ENCODE measurements at places on chromosomes 16 and 17.
A peak's percentile ranks its signal among the peaks of the same experiment; 100 is the strongest.

DNA sequence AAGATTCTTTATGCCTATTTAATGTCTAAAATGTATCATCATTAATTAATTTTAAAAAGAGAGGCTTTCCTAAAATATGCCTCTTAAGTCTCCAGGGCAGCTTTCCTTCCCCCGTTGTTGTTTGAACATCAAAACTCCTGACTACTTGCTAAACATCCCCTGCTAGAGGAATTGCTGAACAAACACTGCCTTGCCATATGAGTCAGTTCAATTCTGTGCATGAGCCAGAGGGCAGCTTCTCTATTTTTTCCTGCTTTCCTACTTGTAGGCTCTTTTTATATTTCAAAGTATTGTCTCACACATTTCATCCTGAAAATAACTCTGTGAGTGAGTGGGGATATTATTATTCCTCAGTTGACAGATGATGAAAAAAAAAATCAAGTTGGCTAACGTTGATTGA, 143.4 kb downstream of the HS3ST4 start:
- DNase-seq: no peak

DNA sequence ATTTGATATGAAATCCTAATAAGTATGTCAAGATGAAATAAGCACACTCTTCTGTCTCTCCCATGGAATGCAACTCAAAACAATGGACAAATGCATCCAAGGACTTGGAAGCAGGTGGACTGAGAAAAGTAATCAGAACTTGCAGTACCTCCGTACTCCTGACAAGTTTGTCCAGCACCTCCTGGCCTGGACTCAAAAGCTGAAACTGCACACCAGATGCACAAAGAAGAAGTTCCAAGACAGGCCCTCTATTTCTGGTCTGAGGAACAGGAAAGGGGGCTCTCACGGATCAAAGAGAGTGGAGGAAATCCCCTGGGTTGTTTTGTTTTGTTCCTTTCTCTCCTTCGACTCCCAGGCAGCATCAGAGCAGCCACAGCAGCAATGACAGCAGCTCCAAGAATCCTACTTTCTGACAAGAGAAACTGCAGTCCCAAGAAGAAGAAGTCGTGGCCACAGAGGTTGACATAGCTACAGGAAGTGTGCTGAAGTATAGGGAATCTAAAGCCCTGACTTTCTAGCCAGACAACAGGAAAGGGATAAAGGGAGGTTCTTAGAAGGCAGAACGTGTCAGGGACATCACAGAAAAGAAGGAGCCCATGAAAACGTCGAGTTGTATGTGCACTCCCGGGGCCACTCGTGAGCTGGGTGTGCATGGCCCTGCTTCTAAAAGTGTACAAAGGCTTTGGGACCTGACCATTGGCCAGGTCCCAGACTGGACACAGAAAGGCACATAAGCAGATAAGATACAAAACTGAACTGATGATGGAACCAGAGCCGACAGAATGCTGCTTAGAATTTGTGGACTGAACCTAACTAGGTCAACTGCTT, 29.3 kb downstream of the AKAP10 start:
- no peak for DNase-seq

- DNase-seq: peak; percentile 77
These were observed 57.9 kb upstream of the CACNG4 start for GRCh38 chr17:66906321-66907278.

DNA sequence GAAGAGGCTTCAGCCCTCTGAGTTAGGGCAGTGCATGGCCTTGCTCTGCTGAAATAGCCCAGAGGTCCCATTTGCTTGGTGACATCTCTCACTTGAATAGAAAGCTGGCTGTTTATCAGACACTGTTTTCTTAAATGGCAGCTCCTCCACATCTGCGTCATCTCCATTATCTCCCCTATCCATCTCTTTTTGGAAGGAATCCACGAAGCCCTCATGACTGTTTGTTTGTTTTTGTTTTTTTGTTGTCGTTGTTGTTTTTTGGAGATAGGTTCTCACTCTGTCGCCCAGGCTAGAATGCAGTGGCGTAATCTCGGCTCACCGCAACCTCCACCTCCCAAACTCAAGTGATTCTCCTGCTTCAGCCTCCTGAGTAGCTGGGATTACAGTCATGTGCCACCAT, 16.6 kb downstream of the NAA60 start:
- DNase-seq: no peak

GRCh38 chr16:49020436-49020835, 261.2 kb downstream of the CBLN1 start:
- no peak for DNase-seq

DNA sequence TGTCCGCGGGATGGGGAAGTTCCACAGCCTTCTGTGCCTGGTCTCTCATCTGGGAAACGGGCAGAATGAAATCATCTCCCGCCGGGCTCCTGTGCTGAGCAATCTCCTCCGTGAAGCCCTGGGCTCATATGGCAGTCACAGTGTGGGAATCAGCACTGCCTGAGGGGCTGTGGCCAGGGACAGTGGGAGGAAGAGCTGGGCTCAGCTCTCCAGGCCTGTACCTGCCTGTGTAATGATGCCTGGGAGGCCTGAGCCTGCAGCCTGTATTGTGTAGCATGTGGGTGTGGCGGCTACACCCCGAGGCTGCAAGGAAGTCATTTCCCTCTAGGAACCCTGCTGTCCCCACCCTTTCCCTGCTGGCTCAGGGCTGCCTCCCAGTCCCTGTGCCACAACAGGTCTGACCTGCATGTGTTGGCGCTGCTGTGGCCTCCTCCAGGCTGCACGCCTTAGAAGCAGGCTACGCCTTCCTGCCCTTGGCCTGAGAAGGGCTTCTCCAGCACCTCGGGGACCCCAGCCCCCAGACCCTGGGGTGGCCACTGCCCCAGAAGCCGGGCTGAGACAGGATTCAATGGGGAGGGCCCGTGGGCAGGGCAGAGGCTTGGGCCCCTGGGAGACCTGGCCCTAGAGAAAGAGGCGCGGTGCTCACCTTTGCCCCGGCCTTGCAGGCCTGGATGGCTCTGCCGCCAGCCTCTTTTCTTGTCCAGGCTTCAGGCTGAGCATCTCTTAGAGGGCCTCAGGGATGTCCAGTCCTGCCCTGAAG, 2.1 kb downstream of the ITGB4 start:
- DNase-seq: no peak

- DNase-seq: no peak
These were observed 118.4 kb downstream of the VPS53 start for GRCh38 chr17:596287-596686.

DNA sequence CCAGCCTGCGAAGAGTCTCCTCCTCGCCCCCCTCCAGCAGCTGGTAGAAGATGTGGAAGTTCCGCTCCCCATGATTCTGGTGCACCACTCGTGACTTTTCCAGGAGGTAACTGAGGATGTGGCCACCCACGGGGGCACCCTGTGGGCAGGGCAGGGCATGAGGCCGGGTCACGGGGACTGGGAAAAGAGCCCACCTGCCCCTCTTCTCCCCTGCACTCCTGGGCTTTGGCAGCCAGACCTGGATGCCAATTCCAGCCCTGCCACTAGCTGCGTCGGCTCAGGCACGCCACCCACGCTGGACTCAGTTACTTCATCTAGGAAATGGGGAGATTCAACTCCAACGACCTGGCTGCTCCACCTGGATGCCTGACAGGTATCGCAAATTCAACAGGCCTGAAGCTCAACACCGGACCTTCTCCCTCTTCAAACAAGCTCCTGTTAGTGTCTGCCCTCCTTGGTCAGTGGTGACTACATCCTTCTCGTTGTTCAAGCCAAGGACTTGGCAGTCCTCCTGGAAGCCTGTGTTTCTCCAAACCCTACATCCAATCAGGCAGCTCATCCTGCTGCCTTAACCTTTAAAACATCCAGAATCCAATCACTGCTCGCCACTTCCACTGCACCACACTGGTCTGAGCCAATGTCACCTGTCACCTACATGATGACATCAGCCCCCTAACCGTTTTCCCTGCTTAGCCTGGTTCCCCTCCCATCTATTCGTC, 11.6 kb downstream of the MYO1C start:
- no peak for DNase-seq

DNA sequence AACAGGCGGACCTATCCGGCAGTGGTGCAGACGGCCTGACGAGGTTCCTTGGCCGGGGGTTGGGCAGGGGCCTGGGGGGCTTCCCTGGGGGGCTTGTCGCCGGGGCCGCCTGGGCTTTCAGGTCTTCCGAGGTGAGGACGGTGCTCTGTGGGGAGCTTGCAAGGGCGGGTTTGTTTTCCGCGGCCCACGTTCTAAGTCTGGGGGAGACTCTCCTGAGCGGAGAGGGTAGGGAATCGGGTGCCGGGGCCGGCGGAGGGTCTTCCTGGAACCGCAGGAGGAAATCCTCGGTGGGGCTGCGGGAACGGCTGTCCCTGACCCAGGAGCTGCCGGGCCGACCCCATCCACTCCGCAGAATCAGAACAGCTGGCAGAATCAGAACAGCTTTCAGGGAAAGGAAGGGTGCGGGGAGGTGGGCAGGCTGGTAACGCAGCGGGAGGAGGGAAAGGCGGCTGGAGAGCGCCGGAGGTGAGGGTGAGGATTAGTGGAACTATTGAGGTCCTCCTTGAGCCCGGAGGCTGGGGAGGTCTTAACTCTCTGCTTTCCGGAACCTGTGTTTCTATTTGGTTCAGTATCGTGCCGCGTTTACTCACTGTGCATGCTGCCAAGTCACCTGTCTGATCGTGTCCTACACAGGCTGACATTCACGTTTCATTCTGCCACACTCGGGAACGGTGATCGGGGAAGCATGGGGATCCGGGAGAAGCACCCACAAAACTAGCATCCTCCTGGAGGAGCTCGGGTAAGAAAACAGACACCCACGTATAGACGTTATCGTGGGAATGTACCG, 28.9 kb downstream of the CPSF4L start:
- DNase-seq: no peak

DNA sequence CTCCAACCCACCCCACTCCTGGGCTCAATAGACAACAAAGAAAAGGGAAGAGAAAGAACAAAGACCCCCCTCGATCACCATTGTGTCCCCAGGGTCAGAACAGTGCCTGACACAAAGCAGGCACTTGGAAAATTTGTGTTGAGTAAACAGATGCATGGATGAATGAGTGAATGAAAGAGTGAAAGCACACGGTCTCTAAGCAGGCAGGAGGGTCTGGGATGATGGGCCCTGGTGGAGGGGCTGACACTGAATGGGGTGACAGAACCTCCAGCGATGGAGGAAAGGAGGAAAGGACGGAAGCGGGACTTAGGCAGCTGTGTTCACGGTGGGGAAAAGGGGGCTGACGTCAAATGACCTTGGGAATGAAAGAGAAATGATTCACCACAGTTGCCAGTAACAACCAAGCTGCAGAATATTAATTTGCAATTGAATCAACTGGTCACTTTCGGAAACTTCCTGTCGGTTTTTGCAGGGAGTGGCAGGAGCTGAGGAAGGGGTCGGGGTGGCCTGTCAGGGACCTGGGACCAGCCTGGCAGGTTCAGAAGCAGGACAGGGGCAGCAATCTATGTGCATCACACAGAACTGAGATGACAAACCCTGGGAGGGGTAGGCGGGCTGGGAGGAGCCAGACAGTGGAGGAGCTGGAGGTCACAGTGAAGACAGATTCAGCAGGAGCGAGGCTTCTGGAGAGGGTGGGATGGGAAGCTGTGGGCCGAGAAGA, 6.7 kb upstream of the GAST start:
- no peak for DNase-seq

DNA sequence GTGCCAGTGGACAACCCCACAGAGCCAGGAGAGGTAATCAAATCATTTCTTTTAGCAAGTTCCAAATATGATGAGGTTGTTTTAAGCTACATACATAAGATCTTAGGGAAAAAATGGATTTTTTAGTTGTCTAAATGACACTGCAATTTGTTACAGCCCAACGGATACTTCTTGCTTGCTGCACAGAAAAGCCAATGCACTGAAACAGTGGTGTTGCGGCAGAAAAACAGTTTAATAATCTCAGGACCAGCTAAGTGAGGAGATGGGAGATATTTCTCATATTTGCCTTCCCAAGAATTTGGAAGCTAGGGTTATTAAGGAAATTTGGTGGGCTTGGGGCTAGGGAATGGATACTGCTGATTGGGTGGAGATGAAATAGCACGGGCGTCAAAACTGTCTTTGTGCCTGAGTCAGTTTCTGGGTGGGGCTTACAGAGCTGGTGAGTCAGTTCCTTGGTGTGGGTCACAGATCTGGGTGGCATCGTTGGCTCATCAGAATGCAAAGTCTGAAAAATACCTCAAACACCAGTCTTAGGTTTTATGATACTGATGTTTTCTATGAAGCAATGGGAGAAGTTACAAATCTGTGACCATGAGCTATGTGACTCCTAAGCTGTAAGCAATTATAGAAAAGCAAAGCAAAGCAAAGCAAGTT, 255.4 kb downstream of the IRX3 start:
- no peak for DNase-seq

- peak; percentile 51 for DNase-seq
These were observed 228.5 kb upstream of the PMFBP1 start for GRCh38 chr16:72400257-72401083.

- DNase-seq: peak; percentile 35
These were observed 345.7 kb downstream of the HAPSTR1 start for GRCh38 chr16:9437115-9437514.

DNA sequence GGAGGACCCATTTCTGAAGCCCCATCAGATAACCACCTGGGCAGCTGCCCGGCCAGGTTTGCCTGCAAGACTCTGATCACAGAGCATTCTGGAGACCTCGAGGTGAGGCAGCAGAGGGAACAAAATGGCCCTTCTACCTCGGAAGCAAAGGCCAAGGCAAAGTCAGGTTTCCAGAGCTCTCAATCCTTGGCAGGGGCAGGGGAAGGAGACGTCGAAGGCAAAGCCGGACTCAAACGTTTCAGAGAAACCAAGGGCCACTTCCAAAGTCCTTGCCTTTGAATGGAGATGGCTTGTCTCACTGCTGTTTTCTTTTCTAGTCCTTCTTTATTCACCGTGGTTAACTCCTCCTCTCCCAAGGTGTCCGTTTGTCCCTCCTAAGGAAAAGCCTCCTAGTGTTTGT, 355.3 kb downstream of the SOX9 start:
- DNase-seq: no peak

DNA sequence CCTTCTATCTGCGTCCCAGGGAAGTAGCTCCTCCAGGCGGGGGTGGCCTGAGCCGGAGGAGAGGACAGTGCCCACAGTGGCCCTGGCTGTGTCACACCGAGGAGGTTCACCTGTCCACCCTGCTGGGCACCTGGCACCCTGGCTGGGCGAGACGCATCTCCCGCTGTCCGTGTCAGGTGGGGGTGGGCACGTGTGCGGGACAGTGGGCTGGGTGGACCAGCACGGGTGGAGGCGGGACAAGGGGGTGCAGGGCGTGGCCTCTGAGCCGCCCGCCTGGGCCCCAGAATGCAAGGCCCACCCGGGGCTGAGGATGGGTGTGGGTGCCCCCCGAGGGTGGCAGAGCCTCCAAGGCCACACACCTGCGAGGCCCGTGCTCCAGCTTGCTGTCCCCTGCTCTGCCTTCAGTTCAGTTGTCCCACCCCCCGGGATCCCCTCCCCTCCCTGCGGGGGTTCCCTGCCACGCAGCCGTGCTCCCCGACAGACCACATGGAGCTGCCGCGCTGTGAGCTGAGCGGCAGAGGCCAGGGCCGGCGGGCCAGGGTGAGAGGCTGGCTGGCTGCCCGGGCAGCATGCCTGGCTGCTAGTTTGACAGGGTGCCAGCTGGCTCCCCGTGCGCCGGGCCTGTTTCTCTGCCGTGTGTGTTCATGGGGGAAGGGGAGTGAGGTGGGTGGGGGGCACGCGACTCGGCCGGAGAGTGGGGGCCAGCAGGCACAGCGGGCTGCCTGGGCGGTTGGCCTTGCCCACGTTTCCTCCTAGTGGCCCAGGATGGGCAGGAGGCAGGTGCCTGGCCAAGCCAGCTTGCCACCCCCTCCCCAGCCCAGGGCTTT, 33.9 kb downstream of the BAHCC1 start:
- no peak for DNase-seq
